Hepatocyte (in vitro differentiated cells): ENCODE measurements at places on chromosomes 1 and 21.

- no peak for DNase-seq
Measured at GRCh38 chr1:219354962-219355361, 181.3 kb downstream of the LYPLAL1 start.

DNA sequence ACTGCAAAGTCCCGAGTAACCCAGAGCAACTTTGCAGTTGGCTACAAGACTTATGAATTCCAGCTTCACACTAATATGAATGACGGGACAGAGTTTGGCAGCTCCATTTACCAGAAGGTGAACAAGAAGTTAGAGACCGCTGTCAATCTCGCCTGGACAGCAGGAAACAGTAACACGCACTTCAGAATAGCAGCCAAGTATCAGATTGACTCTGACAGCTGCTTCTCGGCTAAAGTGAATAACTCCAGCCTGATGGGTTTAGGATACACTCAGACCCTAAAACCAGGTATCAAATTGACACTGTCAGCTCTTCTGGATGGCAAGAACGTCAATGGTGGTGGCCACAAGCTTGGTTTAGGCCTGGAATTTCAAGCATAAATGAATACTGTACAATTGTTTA lies 66.8 kb downstream of the ACBD6 start:
- H3K36me3 ChIP-seq = peaks cover 3% of the 10 kb centered on the region
- H3K27me3 ChIP-seq = no peaks in the 10 kb centered on the region

DNA sequence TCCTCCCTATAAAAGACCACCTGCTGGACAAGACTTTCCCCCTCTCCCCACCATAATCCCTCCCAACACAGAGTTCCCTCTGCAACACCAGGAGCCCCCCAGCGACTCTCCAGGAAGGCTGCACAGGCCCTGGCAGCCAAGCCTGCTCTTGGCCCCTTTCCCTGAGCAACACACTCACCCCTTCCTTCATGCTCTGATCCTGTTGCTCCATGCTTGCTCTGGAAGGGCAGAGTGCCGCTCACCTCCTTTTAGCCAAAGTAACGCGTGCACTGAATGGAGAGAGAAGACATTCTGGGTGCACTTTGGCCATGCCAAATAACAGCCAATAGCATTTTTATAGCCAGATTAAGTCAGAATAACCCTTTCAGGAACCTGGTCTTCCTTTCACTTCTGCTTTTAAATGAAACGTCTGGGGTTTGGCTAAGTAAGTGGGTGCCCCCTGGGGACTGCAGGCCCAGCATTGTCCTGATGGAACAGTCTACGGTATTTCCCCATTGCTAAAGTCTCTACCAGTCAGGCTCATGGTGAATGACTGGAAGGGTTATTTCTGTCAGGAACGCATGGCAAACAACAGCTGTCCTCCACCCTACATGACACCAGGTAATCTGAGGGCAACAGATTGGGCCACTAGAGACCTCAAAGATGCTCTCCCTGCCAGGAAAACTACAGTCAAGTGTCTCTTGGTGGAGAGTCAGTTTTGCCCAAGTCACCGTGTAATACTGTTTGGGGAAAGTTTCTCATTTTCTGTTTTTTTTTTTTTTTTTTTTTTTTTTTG lies at the start of gene SLC2A5:
TSS of gene SLC2A5 (minus strand) at position 310 of the 775 bp plus-strand sequence. CDS start at position 211, 99 bp downstream.
- no peak for DNase-seq
- peaks cover 5% of the 10 kb centered on the region for H3K4me1 ChIP-seq
- H3K4me3 ChIP-seq = no peak within 1 kb of the TSS
- H3K36me3 ChIP-seq = no peaks in the 10 kb centered on the region
- no peak within 1 kb of the TSS for H3K27ac ChIP-seq

DNA sequence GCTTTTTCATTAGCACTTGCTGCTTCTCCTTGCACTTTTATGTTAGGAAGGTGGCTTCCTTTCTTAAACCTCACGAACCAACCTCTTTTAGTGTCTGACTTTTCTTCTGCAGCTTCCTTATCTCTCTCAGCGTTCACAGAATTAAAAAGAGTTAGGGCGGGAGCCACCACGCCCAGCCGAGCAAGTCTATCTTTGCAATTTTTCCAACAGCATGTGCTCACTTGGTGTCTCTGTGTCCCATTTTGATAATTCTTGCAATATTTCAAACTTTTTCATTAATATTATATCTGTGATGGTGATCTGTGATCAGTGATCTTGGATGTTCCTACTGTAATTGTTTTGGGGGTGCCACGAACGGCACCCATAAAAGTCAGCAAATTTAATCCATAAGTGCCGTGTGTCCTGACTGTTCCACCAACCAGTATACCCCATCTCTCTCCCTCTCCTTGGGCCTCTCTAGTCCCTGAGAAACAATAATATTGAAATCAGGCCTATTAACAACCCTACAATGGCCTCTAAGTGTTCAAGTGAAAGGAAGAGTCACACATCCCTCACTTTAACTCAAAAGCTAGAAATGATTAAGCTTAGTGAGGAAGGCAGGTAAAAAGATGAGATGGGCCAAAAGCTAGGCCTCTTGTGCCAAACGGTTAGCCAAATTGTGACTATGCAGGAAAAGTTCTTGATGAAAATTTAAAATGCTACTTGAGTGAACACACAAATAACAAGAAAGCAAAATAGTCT lies 15.9 kb upstream of the ITPKB start:
- no peaks in the 10 kb centered on the region for H3K36me3 ChIP-seq
- H3K27me3 ChIP-seq = no peaks in the 10 kb centered on the region
- DNase-seq = no peak
- no peak overlapping the region for H3K27ac ChIP-seq

DNA sequence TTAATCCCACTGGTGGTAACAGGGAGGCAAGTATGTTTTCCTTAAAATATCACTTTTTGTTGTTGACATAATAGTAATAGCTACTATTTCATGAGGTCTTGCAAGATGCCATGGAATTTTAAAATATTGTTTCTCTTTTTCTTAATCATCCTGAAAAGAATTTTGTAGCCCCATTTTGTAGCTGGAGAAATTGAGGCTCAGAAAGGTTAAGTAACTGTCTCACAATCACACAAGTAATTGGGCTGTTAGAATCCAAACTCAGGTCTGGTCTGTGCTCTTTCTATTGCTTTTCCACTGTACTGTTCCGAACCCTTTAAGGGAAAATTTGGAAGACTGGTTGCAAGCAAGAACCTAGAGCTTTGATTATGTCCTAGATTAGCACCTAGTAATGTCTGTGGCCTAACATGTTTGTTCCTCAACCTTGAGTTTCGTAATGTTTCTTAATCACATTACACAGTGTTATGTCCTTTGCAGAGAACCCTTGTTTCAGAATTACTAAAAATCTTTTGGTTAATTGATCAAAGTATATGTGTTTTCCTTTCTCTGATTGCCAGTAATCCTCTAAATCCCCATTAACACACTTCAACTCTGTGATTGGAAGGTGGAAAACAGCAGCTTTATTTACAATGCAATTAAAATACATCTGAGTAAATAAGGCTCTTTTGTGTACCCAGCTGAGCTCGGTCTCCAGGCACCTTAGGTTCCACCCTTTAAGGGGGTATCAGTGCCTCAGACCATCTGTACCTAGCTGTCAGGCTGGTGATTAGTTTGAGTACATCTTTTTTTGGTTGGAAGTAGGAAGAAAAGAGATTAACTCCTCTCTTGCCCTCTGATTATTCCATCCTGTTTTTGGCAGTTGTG lies 10.4 kb downstream of the LRRC42 start:
- no peaks in the 10 kb centered on the region for H3K27me3 ChIP-seq
- no peak for DNase-seq
- no peaks in the 10 kb centered on the region for H3K36me3 ChIP-seq
- H3K4me3 ChIP-seq = no peak overlapping the region

DNA sequence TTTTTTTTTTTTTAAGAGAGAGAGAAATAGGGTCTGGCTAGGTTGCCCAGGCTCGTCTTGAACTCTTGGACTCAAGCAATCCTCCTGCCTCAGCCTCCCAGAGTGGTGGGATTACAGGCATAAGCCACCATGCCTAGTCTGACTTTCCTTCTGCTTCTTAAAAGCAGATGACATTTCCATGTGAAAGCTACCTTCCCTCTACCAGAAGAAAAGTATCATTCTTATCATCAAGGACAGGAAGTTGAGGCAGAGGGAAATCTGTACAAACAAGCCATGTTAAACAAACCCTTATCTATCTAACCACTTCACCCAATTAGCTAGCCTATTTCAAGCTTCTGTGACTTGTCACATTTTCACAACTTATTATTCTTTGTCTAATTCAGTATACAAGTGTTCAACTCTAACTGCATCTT lies 54.8 kb downstream of the SAMSN1 start:
- no peak overlapping the region for H3K27ac ChIP-seq
- no peaks in the 10 kb centered on the region for H3K4me1 ChIP-seq
- no peak for DNase-seq
- no peak overlapping the region for H3K4me3 ChIP-seq

GRCh38 chr1:177959811-177960515 lies 9.9 kb downstream of the SEC16B start:
- no peak overlapping the region for H3K27ac ChIP-seq
- H3K27me3 ChIP-seq = no peaks in the 10 kb centered on the region
- H3K36me3 ChIP-seq = no peaks in the 10 kb centered on the region
- peaks cover 4% of the 10 kb centered on the region for H3K4me1 ChIP-seq
- H3K4me3 ChIP-seq = no peak overlapping the region

DNA sequence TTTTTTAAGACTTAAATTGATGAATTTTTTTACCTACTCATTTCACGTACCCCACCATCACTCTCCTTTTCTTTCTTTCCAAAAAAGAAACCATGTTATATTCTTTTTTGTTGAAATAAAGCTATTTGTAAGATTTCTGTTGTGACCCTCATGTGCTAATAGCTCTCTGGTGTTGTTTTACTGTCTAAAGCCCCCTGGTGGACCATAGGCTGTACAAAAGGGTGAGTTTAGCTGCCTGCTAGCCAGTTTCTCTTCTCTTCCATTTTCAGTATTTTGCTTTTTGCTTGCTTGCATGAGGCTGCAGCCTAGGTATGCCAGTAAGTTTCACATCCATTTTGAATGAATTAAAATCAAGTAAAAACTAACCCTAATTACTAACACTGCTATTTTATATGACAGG lies 15.6 kb upstream of the VAMP3 start:
- no peaks in the 10 kb centered on the region for H3K27me3 ChIP-seq
- no peak overlapping the region for H3K4me3 ChIP-seq
- no peaks in the 10 kb centered on the region for H3K4me1 ChIP-seq
- H3K27ac ChIP-seq = no peak overlapping the region
